ENCODE measurements at places on chromosomes 16 and 17. TPM values are rescaled to one million over a fixed set of nuclear protein-coding genes. Genes with fewer than 3 reads are reported as not detected.

ZG16 gene
- not detected for polyA plus RNA-seq

KRTAP2-2 gene
- polyA plus RNA-seq, result not detected

KNOP1 gene
- 31.7 TPM for polyA plus RNA-seq

DNA sequence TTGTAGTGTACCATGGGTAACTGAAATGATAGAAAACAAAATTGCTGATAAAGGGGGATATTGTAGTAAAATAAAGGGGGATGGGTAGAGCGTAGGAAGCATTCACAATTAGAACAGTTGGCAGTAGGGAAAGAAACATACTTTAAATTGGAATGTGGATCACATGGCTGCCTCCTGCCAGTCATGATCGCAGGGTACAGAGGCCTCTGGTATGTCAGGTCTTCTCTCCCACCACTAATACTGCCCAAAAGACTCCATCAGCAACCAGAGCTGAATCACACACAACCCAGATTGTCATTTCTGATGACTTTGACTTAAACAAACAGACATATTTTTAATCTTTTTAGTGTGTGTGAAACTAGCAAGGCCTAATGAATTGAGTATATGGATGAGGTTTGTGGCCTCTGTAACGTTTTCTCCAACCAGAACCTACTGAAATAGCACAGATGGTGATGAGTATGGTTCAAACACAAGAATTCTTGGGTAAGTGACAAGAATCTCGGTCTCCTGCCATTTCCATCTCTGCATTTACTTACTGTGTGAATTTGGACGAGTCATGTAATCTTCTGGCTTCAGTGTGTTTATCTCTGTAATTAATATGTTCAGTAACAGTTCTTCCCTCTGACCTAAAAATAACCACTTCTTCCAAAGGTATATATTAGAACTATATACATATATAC lies 112.6 kb downstream of the USP22 start:
- DNase-seq, result no peak

DNA sequence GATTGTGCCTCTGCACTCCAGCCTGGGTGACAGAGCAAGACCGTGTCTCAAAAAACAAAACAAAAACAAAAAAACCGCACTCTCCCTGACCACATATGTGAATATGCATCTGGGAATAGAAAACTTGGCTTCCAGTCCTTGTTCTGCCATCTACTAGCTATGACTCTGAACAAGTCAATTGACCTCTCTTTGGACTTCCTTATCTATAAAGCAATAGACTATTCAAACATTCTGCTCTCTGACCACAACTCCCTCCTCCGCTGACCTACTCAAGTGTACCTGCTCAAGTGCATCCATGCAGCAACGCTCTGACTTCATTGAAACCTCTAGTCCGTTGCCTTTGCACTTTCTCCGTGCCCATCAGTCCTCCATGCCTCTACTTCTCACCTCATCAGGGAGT lies 52.6 kb upstream of the KDM6B start:
- no peak for DNase-seq

HBQ1 gene
- polyA plus RNA-seq, result 1.8 TPM

TPSD1 gene
- polyA plus RNA-seq, result not detected

DNA sequence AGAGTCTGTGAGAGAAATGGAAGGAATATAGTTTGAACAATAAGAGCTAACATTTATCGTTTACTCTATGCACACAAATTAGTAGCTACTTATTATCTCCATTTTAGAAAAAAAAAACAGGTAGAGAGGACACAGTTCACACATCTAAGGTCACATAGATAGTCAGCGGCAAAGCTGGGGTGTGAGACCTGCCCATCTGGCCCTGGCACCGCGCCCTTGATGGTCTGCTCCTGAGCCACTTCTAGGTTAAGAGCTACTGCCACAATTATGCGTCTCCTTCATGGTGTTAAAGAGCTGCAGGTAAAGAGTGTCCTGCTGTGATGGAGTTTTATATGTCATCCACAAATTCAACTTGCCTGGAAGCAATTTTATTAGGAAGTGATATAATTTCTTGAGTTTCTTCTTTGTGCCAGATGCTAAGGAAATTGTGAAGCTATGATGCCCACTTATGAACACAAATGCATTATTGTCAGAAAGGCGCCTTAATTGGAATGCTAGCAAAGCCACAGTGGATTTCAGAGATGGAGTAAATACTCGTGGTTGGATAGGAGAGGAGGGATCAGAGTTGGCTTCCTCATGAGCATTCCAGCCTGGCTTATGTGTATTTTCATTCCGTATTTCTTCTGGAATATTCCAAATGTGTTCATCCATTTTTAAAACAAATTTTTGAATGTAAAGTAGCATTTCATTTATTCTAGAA lies 21.3 kb upstream of the MFSD6L start:
- DNase-seq, result no peak

NTN3 gene
- polyA plus RNA-seq, result 6.3 TPM

- no peak for DNase-seq
Measured at GRCh38 chr17:57108671-57109392, 23.8 kb downstream of the AKAP1 start.

ENPP7 gene
- polyA plus RNA-seq, result not detected
